ENCODE measurements at places on chromosomes 4 and X.

DNA sequence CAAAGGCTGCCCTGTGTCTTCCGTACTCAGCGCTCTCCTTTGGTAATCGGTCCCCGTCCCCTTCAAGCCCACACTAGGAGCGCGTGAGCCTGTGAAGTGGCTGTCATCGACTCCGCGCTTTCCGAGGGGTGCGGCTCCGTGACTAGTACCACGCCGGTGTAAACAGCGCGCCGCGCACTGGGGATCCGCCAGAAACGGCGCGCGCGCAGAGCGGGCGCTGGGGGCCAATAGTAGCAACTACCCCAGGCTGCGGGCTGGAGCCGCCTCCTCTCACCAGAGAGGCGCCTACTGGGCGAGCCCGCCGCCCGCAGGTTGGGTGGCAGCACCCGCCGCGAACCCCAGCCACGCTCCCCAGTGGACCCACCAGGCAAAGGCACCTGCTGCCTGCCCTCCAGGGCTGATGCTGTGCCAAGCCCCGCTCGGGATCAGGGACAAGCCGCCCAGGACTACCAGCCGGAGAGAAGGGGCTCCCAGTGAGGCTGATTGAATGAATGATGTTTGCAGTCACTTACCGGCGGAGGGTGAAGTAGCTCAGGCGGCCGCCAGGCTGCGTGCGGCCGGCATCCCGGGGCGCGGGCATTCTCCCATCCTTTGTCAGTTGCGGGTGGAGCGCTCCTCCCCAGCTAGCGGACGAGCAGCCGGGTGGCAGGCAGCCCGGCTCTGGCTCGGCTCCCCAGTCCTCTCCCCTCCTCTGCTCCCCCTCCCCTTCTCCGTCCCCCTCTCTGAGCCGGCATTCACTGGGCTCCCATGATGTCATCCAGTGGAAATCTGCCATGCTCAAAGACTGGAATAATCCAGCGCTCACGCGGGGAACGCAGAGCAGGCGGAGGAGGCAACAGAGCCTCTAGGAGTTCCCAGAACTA lies 370.3 kb upstream of the SMIM31 start:
- no peak for DNase-seq

DNA sequence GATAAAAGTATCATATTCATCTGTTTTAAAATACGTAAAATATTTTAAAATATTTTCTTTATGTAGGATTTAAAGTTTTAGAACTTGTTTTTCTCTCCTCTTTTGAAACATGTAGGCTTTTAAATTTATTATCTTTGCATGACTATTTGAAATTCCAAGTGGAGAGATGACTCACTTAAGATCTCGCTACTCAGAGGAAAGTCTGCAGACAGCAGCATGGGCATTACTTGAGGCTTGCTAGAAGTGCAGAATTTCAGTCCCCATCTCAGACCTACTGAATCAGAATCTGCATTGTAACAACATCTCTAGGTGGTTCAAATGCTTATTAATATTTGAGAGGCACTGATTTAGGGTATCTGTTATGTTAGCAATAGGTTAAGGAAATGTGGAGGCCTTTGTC lies 225.7 kb upstream of the ARX start:
- no peak for DNase-seq

DNA sequence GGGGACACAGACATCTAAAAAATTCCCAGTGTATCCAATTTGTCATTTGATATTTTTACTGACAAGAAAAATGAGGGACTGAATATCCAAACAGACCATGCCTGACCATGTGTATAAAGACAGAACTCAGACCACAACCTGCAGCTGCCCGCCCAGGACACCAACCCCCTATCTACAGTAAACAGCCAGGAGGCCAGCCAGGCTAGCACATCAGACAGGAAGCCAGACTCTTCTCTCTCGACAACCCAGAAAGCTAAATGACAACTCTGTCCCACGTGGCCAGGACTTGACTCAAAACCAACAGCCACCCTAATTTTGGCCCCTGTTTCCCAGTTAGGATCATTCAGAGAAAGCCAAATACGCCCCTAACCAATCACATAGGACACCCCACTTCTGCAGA lies 15.1 kb downstream of the AFAP1 start:
- no peak for DNase-seq

DNA sequence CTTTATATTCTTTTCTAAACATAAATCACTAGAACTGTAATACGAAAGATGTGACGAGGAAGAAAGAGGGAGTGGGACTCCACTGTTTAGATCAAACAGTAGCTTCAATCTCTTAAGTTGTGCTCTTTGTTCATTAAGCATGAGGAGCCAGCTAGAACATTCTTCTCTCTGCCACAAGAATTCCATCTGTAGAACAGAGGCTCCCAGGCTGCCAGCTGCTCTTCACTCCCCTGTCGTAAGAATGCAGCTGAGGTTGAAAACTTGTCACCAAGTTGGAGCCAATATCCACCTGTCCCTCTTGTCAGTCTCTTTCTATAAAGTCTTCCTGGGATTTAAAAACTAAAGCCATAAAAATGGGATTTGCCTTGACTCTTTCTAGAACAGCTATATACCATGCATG lies 65.0 kb upstream of the SEC24B start:
- no peak for DNase-seq

DNA sequence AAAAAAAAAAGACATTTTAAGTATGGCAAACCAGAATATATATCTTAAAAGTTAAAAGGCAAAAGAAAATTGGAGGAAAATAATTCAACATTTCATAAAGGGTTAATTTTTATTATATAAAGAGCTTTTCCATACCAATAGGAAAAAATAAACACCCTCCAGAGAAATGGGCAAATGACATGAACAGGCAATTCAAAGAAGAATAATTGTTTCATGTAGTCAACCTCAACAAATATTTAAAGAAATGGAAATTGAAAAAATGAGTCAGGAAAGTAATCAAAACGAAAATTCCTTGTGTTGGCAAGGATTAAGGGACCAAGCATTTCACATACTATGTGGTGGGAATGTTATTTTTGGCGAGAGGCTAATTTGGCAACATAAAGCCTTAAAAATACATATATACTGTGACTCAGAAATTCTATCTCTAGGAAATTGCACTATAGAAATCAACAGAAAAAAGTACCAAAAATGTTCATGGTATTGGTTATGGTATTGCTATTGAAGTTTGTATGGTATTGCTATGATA lies 87.6 kb downstream of the HAUS3 start:
- DNase-seq = no peak

- no peak for DNase-seq
These were observed 753.5 kb upstream of the PCDH10 start for GRCh38 chr4:132395561-132395960.

- no peak for DNase-seq
These were observed 1.4 kb downstream of the LSM6 start for GRCh38 chr4:146176891-146177290.

GRCh38 chr4:123588631-123589241 lies 192.1 kb downstream of the SPRY1 start:
- no peak for DNase-seq

GRCh38 chr4:32031026-32031425 lies 1310.9 kb downstream of the PCDH7 start:
- DNase-seq = no peak

DNA sequence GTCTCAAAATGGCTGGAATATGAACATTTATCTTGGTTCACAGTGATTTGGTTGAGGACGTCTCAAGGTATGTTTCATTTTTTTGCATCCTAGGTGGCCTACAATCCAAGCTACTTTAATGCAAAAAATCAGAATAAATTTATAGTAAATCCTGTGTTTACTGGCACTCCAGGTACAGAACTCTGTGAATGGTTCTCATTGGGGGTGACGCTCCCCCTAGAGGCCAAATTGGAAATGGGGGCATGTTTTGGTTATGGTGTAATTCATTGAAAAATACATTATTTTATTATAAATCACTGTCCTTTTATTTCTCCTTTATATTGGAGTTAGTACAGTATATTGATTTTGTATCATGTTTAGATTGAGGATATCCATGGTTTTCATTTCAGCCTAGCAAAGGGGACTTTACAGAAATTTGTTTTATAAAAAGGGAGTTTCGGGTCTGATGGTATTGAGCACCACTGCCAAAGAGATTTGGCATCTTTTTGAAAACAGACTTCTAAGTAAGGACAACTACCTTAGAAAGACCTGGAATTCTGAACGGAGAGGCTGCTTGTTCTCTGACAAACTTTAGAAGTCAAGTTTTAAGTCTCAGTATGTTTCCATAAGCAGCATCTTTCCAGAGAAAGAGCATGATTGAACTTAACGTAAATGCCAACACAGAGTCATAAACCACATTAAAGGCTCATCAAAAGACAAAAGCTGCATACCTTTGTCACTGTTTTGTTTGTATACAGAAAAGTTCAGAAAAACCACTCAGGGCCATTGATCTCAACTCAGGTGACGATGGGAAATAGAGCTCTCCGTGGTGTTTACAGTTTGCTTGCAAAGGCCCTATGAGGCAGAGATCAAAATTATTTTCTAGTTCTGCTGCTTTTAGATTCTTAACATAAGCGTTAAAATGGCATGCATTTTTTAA lies 19.4 kb downstream of the MTM1 start:
- no peak for DNase-seq

DNA sequence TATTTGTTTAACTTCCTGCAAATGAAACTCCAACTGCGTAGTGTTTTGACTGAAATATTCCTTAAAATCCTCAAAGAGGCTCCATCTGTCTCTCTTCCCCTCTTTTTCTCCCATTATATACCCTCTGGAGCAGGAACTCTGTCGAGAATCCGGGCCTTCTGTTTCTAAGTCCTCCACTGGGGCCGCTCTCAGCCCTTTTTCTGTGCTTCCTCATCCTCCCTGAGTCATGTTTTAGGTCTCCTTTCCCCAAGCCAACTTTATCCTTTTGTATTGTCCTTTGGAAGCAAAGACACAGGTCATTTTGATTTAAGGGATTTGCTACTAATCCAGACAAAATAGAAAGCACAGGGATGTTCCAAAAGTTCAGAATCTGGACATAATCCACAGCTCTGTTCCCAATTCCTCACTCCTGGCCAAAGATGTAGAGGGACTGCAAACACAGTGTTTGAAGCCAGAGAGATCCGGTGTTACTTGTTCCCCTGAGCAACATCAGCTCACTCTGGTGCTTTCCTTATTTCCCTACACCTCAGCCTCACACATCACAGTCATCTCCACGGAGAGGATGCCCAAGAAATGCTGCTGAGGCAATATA lies 131.0 kb upstream of the KLF3 start:
- DNase-seq = no peak

- DNase-seq = no peak
These were observed 126.2 kb upstream of the ANXA10 start for GRCh38 chr4:167966143-167966542.

Data from activated CD8-positive, alpha-beta memory T cell treated with anti-CD3 and anti-CD28 coated beads for 1 hour (primary cell).